ENCODE measurements at places on chromosomes 5 and 9.

GRCh38 chr9:22084336-22085035, 75.4 kb upstream of the CDKN2B start:
- no peak for DNase-seq

GRCh38 chr9:29228558-29228957, 1655.3 kb upstream of the C9orf72 start:
- DNase-seq = no peak

DNA sequence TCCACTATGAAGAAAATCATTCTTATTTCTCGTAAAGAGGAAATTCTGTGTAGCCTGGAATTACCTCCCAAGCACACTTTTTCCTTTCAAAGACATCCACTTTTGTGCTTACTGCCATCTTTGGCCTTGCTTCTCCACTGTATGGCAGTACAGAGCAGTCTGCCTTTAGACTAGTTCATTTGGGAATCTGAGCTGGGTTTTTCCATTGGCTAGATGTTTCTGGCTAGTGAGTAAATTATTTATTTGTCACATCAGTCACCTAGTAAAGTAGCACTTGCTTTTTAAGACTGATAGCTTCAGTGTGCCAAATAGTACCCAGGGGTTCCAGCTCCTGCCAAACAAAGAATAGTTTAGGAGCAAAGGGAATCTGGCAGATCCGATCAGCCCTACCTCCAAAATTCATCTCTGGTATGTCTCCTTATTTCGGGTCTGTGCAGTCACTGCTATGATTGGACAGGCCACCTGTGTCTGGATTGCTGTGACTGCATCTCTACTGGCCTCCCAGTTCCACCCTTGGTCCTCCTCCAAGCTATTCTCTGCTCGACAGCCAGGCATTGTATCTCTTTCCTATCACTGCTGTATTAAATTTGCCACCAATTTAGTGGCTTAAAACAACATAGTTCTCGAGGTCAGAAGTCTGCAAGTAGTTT, 97.6 kb downstream of the NUDT12 start:
- no peak for DNase-seq

DNA sequence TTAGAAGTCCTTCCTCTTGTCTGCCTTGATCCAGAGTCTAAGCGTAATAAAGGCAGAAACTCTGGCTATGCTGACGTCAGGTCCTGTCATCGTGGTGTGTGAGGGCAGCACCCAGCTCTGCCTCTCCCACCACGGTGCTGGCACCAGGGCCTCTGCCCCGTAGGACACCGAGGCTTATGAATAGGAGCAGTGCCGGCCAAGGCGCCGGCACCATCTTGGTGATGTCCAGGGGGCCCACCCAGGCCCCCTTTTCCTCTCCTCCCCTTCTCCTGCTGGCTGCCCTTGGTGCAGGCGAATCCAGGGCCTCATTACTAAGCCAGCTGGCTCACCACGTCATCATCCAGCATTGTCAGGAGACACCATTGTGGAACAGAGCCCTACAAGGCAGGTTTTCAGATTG, 252.3 kb downstream of the FANCC start:
- no peak for DNase-seq

DNA sequence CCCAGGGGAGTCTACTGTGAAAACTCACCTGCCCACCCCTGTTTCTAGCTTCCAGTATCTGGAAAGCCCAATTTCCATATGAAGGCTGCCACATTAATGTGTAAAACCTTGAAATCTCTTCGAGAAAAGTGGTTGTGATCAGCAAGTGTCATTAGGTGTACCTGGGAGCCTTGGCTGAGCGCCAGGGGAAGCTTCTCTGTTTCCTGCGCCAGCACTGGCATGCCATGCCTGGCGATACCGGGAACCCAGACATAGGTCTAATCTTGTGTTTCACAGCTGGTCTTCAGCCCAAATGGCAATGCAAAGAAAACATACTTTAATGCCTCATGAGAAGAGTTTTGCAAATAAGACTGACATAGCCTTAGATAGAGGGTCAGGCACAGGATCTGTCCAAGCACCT, 101.6 kb downstream of the TENT4A start:
- DNase-seq = no peak

DNA sequence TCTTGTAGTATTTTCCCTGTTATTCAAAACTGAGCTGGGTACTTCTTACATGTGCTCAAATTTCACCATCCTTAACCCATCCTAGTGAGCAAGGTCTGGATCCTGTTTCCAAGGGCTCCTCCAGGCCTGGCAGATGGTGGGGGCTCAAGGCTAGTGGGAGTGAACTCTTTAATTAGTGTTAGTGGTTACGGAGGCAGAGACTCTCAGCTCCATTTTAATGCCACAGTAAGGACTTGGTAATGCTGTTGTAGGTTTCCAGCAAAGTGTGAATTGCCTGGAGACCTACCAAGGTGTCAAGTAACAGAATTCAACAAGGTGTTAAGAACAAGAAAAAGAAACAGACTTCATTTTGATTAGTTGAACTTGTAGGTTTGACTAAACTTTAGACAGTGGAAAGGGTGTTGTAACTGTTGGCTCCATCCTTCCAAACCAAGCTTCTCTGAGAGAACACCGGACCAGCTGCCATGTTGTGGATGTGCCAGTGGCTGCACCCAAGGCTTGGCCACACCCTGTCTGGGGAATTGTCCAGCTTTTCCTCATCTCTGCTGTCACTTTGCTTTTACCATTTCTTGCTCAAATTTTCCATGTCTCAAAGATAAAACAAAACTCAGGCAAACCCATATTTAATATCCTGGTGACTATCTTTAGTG, 98.7 kb downstream of the ADCY2 start:
- no peak for DNase-seq

GRCh38 chr5:169667896-169668674, 31.0 kb downstream of the DOCK2 start:
- DNase-seq = no peak

GRCh38 chr9:109114670-109115069, 5.1 kb downstream of the TMEM245 start:
- DNase-seq = no peak

GRCh38 chr5:10914741-10915480, 153.9 kb upstream of the DAP start:
- DNase-seq = no peak

- peak; percentile 44 for DNase-seq
Measured at GRCh38 chr5:44952376-44952775, 143.6 kb downstream of the MRPS30 start.

- DNase-seq = peak; percentile 33
Measured at GRCh38 chr9:95171001-95171400, 146.5 kb downstream of the FANCC start.

- no peak for DNase-seq
Measured at GRCh38 chr5:157672976-157673375, 1.6 kb downstream of the C5orf52 start.

- no peak for DNase-seq
Measured at GRCh38 chr5:55226027-55226933, 835 bp downstream of the MCIDAS start.

DNA sequence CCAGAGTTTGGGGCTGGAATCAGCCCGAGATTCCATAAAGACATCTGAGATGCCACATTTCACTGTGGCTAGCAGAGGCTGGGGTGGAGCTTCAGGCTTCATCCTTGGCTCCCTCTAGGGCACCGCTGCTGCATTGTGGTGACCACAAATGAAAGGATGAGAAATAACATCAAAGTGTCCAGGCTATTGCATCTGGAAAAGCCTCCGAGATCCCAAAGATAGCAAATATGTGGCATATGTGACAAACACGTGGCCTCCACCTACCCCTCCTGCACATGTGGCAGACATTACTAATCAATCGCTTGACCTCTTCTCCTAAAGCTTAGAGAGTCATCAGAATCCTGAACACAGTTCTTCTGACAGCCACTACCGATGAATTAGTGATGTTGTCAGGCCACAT, 4.5 kb downstream of the SPARC start:
- no peak for DNase-seq

- DNase-seq = no peak
Measured at GRCh38 chr5:168393773-168394172, 92.5 kb upstream of the RARS1 start.

GRCh38 chr9:70195456-70195855, 63.3 kb upstream of the SMC5 start:
- DNase-seq = no peak

GRCh38 chr9:95028853-95029219, 288.7 kb downstream of the FANCC start:
- no peak for DNase-seq

DNA sequence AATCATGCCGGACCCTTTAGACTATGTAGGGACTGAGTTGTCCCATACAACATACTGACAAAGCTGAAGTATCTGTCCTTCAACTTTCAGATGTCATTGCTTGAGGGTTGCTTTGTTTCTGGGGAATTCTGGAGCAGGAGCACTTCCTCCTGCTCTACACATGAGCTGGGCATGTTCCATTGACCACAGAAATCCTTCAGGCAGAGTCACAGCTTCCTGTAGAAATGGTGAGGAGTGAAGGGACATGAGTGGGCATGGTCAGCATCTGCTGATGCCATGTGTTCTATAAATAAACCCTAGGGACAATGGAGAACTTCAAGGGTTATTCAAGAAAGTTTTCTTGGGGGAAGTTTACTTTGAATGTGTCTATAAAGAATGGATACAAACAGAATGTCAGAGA, 296.6 kb upstream of the FBXL7 start:
- no peak for DNase-seq

- no peak for DNase-seq
Measured at GRCh38 chr9:90945336-90945735, 143.7 kb downstream of the SYK start.

- no peak for DNase-seq
Measured at GRCh38 chr9:134442486-134443173, 116.4 kb downstream of the RXRA start.

DNA sequence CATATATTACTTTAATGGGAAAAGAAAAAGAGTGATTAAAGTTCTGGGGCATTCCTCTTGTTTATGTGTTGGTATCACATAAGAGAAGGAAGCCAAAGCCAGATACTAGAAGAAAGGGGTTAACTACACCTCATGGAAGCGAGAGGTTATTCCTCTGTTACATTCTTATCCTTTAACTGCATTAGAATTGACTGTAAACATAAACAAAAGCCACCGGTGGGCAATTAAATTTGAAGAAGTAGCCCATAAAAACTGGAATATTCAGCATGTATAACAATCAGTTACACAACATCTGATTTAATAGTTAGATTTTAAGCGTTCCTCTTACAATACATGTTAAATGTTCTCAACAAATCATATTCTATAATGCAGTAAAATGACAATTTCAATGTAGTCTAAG, 18.8 kb downstream of the POU5F2 start:
- DNase-seq = no peak
